ENCODE measurements at places on chromosomes 12 and 14.

- no peak for DNase-seq
Measured at GRCh38 chr12:27426743-27427487, 19.6 kb upstream of the SMCO2 start.

- peak; percentile 28 for DNase-seq
Measured at GRCh38 chr12:94677778-94678177, 27.4 kb upstream of the TMCC3 start.

GRCh38 chr14:58315606-58316005 lies 17.3 kb downstream of the ARID4A start:
- no peak for DNase-seq

GRCh38 chr14:87547536-87547935 lies 445.4 kb downstream of the GALC start:
- no peak for DNase-seq

DNA sequence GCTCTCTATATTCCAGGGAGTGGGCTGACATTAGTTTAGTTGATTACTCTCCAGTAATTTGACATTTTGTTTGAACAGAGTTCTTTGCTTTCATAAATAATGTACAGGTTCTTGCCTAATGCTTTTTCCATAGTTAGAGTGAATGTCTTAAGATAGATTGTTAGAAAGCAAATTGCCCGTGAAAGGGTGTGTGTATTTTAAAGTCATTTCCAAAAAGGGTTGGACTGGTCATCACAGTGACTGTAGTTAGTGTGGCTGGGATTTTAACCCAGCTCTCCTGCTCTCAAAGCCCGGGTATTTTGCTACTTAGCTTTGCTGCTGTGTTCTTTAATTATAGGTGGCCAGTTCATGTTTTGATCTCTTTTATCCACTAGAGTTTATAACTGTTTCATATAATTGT lies 74.2 kb downstream of the DNAH10 start:
- no peak for DNase-seq

- DNase-seq = no peak
Measured at GRCh38 chr12:128657378-128657777, 166.4 kb downstream of the SLC15A4 start.

GRCh38 chr12:114916124-114916523 lies 232.1 kb upstream of the TBX3 start:
- DNase-seq = no peak

- no peak for DNase-seq
Measured at GRCh38 chr12:68821357-68822188, 13.6 kb downstream of the MDM2 start.

DNA sequence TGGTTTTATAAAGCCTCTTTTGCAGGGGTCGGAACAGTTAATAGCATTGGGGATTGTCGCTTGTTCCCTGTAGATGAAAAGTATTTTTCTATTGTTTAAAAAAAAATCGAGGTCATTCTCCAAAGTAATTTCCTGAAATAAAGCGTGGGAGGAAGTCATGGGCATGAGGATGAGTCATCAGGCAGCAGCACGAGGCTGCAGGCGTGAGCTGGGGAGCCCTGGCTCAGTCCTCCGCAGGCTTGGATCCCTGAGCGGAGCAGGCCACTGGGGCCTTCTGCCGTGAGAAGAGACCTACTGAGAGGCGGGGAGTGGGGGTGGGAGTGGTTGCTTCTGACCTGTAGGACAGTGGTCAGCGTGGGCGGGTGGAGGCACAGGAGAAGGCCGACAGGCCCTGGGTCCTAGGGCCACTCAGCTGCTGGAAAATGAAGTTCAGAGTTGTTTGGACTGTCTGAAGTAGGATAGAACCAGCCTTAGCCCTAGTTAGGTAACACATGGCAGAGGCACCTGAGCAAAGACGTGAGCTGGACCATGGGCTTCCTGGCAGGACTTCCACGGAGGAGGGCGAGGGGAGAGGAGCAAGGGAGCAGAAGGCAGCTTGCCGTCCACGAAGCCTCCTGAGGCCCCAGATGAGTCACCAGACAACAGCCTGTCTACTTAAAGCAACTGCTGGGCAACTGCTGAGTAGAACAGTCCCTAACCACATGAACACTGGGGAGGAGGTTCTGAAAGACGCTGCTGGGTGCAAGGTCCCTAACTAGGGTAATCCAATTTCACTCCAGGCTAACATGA lies 21.1 kb upstream of the LGALS3 start:
- DNase-seq = no peak

- DNase-seq = no peak
Measured at GRCh38 chr12:56900583-56900982, 33.6 kb downstream of the SDR9C7 start.

GRCh38 chr12:123165537-123165936 lies 14.6 kb upstream of the PITPNM2 start:
- no peak for DNase-seq

- no peak for DNase-seq
Measured at GRCh38 chr12:124821252-124822200, 42.1 kb downstream of the SCARB1 start.

GRCh38 chr12:128914908-128915563 lies 61.8 kb downstream of the GLT1D1 start:
- peak; percentile 30 for DNase-seq

DNA sequence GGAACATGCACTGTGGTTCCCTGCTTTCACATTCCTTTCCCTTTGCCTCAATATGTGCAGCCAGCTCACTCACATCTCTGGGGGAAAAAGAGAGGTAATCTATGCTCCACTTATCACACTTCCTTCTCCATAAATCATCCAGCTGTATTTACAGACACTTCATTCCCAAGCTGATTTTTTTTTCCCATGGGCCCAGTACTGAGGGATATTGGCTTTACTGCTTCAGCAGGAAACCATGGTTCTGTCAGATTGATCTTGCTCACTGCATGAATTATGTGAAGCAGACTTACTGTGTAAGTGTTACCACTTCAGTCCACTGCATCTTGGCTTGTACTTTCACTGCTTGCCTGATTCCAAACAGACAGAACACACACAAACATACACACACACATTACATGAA lies 555.6 kb downstream of the CCER1 start:
- DNase-seq = no peak

DNA sequence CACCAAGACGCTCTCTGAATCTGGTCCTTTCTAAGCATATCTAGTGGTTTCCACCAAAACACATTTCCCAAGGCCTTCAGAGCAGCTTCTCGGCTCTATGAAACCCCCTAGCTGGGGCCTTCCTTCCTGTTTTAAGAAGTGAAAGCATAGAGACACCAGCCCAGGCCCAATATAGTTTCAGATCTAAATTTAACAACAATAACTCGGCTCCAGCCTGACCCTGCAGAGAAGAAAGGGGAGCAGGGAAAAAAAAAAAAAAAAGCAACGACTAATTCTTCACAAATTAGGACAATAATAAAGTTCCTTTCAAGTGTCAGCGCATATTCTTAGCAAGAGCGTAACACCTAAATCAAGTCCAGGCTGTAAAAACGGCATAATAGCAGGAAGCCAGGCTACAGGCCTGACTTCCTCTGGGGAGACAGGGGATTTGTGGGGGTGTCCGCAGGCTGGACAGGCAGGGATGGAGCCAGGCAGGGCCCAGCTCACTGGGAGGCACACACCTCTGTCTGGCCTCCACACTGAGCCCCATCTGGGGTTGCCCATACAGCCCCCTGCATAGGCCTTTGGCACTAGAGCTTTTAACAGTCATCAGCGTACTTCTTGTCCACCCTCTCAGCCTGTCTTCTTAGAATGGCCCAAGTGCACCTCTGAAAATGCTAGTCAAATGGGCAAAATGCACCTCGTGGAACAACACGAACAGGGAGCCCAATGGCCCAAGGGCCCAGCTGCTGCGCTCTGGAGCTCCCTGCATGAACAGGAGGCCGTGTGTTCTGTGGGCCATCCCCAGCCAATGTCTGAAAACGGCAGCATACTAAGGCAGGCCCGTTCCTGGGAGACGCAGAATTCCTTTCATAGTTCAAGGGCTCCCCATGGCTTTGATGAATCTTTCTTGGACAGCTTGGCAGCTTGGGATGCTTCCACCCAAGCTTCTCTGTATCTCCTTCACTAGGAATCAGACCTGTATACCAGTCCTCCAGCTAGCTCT lies 772.9 kb downstream of the MED13L start:
- DNase-seq = peak; percentile 23

DNA sequence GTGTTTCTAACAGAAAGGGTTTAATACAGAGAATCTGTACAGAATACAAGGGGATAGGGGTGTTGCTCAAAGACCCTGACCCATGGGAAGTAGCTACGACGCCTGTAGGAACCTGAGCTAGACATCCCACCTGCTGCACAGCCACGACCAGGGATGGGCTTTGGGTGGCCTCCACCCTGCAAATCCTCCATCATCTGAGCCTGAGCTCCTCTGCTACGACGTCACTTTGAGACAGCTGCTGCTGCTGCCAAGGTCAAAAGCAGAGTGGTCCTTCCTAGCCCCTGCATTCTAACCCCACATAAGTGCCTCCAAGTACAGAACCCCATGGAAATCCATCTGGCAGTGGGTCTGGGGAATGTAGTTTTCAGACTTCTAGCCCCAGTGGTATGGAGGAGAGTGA lies 43.8 kb downstream of the JAG2 start:
- DNase-seq = no peak

DNA sequence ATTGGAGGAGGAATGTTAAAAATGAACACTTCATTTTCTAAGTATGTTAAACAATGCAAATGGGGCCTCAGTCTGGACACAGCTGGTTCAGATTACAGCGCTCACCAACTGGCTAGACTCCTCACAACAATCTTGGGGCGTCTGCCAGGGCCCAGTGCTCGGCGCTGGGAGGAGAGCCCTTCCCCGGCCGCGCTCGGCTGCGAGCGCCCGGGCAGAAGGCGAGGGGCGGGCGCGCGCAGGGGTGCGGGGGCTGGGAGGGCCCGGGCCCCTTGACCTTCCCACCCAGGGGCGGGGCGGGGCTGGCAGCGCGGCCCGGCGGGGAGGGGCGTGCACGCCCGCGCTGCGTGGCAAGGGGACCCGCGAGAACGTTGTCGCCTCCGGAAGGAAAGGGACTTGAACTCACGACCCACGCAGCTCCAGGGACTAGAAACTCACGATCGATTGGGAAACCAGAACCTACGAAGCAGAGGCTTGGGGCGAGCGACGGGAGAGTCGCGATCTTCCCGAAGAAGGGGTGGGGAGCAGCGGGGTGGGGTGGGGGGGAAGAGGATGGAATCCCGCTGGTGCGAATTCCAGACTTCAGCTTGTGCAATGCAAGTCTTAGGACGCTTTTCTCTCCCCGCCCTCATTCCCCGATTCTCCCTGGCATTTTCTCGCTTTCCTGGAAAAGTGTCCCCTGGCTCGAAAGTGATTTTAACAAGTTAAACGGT lies at the start of gene FBLN5:
FBLN5 (minus strand) TSS at position 220 of the 710 bp plus-strand sequence. CDS start 465 bp downstream, outside the sequence.
- DNase-seq = no peak

- no peak for DNase-seq
Measured at GRCh38 chr14:26124896-26125438, 472.9 kb downstream of the NOVA1 start.

DNA sequence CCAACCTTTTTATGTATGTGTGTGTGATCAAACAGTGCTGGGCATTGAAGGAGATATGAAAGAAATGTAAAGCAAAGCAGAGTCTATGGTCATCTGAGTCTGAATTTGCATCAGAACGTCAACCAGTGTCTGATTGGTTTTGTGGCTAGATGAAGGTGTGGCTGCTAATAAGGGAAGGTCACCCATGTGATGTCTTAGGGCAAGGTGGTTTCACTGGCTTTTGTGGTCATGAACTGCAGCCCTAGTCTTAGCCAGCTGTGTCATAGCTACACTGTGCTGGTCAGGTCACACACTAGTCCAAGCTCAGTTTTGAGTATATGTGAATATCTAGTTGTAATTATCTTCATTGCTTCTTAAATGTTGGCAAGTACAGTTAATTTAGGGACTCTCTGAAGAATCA lies 105.8 kb downstream of the TGFB3 start:
- DNase-seq = peak; percentile 63

- no peak for DNase-seq
Measured at GRCh38 chr14:79571366-79571765, 639.9 kb downstream of the DIO2 start.

- peak; percentile 90 for DNase-seq
Measured at GRCh38 chr14:105419195-105420091, at the start of gene MTA1. TSS of gene MTA1 (plus strand) at chr14:105419827. CDS start at chr14:105420036, 209 bp downstream.

All from GM19239 (cell line).